Lung (tissue), 17 donors: ENCODE measurements at places on chromosomes 13 and 19. TPM values are rescaled to one million over a fixed set of nuclear protein-coding genes. Genes with fewer than 3 reads are reported as not detected.

GRCh38 chr13:80685942-80686341 lies 345.0 kb upstream of the SPRY2 start:
- DNase-seq, result no peak

DNA sequence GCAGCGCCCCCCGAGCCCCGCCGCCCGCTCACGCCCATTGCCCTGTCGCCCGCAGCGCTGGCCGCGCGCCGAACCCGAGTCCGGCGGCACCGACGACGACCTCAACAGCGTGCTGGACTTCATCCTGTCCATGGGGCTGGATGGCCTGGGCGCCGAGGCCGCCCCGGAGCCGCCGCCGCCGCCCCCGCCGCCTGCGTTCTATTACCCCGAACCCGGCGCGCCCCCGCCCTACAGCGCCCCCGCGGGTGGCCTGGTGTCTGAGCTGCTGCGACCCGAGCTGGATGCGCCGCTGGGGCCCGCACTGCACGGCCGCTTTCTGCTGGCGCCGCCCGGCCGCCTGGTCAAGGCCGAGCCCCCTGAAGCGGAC lies 518 bp downstream of the KLF2 start:
- DNase-seq, result peak; percentile 55

DNA sequence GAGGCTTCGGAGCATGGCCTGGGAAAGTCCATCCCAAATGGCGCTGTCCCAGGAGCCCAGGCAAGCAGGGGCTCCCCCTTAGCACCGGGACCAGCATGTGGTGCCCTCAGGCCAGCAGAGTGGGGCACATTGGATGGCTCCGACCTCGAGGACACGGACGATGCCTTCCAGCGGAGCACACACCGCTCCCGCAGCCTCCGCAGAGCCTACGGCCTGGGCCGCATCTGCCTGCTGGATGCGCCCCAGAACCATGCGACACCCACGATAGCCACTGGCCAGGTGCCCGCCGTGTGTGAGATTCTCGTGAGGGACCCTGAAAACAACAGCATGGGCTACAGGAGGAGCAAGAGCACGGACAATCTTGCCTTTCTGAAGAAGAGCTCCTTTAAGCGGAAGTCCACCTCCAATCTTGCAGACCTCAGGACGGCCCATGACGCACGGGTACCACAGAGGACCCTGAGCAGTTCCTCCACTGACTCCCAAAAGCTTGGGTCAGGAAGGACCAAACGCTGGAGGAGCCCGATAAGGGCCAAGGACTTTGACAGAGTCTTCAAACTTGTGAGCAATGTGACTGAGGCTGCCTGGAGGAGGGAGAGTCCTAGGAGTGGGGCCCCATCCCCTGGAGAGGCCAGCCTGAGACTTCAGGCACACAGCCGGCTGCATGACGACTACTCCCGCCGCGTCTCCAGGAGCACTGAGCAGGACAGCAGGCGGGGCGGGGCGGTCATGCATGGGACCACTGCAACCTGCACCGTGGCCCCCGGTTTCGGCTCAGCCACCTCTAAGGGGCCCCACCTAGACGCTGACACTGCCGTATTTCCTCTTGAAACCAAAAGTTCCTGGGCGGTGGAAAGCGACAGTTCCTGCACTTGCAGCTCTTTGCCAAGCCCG lies 63.1 kb downstream of the SPATA13 start:
- DNase-seq, result no peak

GRCh38 chr13:105087945-105088344 lies 1447.5 kb downstream of the EFNB2 start:
- DNase-seq, result no peak

Gene HSPBP1
- total RNA-seq, result 53.1 TPM

- DNase-seq, result no peak
Measured at GRCh38 chr13:45333251-45333976, 7.6 kb downstream of the TPT1 start.

DNA sequence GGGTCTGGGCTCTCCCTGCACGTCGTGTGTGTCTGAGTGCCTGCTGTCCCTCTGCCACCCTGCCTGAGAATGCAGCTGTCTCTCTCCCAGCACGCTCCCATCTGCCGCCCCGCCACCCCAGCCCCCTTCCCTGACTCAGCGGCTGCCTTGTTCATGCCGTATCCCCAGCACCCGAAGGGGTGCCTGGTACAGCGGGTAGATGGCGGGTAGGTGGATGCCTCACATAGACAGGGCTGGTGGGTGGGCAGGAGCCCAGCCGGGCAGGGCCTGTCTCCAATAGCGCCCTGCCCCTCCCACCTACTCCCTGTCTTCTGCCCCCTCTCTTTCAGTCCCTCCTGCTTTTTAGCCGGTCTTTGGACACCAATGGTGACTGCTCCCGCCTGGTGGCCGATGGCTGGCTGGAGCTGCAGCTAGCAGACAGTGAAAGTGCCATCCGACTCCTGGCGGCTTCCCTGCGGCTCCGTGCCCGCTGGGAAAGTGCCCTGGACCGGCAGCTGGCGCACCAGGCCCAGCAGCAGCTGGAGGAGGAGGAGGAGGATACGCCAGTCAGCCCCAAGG lies 30.3 kb downstream of the DHX34 start:
- no peak for DNase-seq

- no peak for DNase-seq
Measured at GRCh38 chr19:48750771-48751504, 1.5 kb downstream of the FUT1 start.

Gene CEACAM16
- total RNA-seq, result 0.26 TPM

- DNase-seq, result peak; percentile 100
Measured at GRCh38 chr13:97339019-97339987, 94.7 kb upstream of the RAP2A start.

GRCh38 chr13:41232578-41233480 lies 30.5 kb downstream of the MTRF1 start:
- DNase-seq, result no peak

- no peak for DNase-seq
Measured at GRCh38 chr13:54742984-54743383, 1714.4 kb downstream of the OLFM4 start.

GRCh38 chr19:45403781-45404556 lies 900 bp downstream of the PPP1R13L start:
- DNase-seq, result peak; percentile 53

DNA sequence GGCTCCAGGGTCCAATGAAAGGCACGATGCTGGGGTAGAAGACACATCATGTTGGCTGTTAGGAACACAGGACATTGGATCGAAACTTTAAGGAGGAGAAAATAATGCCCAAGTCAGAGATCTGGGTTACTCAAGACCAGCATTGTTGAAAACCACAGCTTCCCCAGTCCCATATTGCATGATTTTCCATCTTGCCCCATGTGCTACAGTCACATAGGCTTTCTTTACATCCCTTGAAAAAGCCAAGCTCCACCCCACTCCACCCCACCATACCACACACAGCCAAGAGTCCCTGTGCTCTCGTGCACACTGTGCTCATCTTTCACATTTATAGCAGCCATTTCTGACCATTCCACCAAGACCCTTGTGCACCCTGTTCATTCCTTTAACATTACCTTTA lies 636.2 kb downstream of the DIAPH3 start:
- no peak for DNase-seq

DNA sequence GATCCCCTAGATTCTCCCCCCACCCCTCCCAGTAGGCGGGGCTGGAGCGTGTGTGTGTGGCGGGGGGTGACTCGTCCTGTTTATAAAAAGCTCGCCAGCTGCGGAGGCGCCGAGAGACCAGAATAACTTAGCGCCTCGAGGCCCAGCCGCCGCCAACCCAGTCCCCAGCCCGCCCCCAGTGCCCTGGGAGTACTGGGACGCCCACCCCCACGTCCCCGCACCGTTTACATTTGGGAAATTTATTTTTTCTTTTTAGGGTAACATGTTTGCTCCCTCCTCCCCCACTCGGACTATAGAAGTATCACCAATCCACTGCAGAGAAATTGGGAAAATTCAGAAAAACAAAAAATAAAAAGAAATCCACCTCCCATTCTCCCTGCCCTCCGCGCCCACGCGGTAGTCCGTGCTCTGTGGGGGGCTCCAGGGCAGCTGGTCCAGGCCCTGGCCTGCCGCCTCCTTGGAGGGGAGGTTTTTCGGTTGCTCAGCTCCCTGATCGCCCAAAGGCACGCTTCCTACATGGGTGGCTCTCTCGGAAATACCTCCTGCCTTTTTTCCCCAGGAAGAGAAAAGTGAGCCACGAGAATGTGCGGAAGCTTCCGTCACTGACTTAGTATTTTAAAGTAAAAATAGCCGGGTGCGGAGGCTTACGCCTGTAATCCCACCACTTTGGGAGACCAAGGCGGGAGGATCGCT lies 1.5 kb upstream of the RAB3A start:
- peak; percentile 88 for DNase-seq

- DNase-seq, result no peak
Measured at GRCh38 chr13:100338275-100338674, 249.4 kb downstream of the PCCA start.

- DNase-seq, result no peak
Measured at GRCh38 chr13:19838865-19839275, 24.6 kb downstream of the ZMYM5 start.

DNA sequence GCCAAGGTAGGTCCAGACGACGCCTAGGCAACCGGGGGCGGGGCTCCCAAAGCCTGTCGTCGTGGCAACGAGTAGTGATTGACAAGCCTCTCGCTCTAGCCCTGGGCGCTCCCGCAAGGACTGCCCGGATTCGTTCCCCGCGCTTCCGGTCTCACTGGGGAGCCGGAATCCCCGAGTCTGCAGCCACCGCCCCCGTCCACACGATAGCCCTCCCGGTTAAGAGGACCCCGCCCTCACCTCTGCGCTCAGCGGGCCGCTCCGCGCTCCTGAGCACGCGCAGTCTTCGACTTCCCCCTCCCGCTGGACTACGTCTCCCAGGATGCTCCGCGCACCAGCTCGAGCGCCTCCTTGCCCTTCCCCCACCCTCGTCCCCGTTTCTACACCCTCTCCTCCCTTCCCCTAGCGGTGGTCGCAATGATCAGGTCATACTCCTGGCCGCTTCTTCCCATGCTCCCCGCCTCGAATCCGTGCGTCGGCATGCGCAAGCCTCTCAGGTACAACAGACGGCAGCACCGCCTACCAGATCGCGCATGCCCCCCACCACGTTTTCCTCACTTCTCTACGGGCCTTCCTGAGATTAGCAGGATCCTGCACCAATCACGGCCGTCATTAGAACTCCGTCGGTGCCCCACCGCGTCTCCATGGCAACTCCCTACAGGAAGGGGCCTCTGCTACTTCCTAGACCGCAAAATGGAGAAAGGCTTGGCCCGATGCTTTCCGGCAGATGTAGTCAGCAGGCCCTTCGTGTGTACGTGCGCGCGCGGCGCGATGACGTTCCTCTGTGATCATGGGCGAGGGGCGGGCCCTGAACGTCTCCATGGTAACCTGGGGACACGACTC lies at the start of gene MZF1:
MZF1 (minus strand) TSS at position 518 of the 840 bp plus-strand sequence. CDS start 1,946 bp downstream, outside the sequence.
- DNase-seq, result peak; percentile 100

Gene TPRX2
- not detected for total RNA-seq

Gene CBARP
- 0.23 TPM for total RNA-seq

Gene FSD1
- 0.34 TPM for total RNA-seq

- peak; percentile 40 for DNase-seq
Measured at GRCh38 chr13:42836930-42837690, 55.7 kb downstream of the FAM216B start.

GRCh38 chr13:90717451-90717936 lies 630.0 kb upstream of the MIR17HG start:
- peak; percentile 57 for DNase-seq

- DNase-seq, result no peak
Measured at GRCh38 chr13:73803997-73804396, 330.2 kb downstream of the KLF12 start.

DNA sequence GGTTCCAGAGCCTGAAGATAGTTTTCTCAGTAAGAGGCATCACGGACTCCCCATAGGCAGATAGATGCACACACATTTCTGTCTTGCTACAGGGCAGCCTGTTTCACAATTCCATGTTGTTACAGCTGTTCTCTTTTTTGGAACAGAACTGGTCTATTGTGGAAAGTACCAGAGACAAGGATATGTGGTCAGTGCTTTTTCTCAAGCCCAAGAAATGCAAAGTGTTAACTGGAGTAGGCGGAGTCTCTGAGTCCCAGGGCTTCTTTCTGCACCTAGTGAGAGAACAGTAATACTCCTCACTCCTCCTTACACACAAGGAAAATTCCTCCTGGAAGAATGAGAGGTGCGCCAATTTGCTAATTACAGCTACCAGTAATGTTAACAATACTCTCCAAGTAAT lies 141.6 kb upstream of the ARGLU1 start:
- peak; percentile 29 for DNase-seq

- peak; percentile 8 for DNase-seq
Measured at GRCh38 chr13:67493835-67494234, 263.7 kb upstream of the PCDH9 start.

DNA sequence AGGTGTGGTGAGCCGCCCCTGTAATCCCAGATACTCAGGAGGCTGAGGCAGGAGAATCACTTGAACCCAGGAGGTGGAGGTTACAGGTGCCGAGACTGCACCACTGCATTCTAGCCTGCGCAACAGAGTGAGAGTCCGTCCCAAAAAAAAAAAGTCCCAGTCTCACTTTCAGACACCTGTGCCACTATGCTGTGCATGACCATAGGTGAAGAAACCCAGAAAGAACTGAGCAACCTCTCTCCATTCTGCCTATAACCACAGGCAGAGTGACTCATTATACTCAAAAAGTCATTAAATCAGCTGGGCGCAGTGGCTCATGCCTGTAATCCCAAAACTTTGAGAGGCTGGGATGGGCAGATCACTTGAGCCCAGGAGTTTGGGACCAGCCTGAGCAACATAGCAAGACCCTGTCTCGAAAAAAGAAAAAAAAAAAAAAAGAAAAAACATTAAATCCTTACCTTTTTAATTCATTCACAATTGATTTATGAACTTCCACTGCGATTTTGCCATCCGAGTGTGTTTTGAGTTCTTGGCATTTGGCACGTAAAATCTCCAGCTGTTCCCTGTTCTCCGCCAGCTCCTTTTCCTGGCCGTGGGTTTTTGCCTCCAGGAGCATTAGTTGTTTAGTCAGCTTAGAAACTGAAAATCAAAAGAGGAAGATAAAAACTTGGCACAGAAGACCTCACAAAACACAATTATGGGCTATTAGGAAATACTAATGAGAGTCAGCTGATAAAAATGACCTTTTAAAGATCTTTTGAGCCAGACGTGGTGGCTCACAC lies 45.5 kb upstream of the SLC7A9 start:
- DNase-seq, result peak; percentile 22

DNA sequence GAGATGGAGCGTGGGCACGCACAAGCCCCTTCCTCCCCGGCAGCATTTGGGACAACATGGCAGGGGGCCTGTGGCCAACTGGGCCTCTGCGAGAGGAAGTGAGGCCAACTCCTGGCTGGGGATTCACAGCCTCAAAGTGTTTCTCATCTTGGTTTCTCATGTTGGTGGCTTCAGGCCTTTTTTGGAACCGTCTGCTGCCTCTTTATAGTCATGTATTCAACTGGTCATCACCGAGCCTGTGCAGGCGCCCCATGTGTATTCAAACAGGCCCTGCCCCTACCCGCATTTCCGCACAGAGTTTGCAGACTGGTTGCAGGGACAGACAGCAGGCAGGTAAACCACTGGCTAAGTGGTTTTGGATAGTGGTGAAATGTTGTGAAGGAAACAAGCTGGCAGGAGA lies 17.3 kb upstream of the RELB start:
- DNase-seq, result no peak

DNA sequence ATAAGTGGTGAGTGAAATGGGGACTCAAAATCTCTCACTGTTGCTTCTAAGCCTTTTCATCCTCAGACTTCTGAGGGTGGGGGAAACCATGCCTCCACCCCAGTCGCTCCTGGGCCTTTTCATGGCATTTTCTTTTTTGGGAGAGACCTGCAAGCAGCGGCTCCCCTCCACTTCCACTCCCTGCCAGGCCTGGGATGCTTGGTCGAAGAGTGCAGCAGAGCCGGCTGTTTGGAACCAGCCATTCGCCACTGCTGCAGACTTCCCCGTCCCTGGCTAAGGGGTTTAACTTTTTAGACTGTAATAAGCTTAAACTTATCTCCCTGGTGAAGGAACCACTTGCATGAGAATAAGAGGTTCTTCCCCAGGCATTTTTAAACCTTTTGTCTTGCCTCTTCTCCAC lies 617.2 kb downstream of the PCDH9 start:
- DNase-seq, result no peak

- no peak for DNase-seq
Measured at GRCh38 chr19:35438096-35438495, 10.0 kb upstream of the FFAR2 start.
